ENCODE measurements at places on chromosomes 4 and X. TPM values are rescaled to one million over a fixed set of nuclear protein-coding genes. Genes with fewer than 3 reads are reported as not detected.

The DSPP gene
- total RNA-seq = not detected

The TMEM31 gene
- not detected for total RNA-seq

The HERC6 gene
- 12.3 TPM for total RNA-seq

The RHOH gene
- total RNA-seq = 7.9 TPM

The HOPX gene
- 27.6 TPM for total RNA-seq

The DYNLT3 gene
- 65.8 TPM for total RNA-seq

The USP26 gene
- total RNA-seq = not detected

DNA sequence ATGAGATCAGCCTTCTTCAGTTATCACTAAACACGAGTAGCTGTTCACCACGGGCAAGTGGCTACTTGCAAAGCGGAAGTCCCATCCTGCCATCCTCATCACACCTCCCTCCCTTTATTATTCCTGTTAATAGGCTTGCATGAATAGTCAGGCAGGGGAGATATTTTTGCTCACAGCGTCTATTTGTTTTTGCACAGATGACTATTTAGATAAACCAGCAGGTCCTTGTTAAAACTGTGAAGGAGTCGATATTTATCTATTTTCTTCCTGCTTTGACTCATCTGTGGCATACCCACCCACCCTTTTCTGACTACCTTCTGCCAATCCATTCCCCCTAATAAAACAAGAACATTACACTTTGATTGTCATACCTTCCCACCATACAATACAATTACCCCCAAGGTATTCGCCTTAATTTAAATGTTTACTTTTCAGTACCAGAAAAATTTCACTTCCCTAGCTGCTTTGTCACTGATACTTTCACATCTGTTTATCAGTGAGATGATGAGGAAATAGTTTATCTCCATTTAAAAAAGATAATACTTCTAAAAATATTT, 96.6 kb upstream of the BANK1 start:
- DNase-seq = no peak

- no peak for DNase-seq
Measured at GRCh38 chr4:66572949-66573348, 902.7 kb upstream of the EPHA5 start.

DNA sequence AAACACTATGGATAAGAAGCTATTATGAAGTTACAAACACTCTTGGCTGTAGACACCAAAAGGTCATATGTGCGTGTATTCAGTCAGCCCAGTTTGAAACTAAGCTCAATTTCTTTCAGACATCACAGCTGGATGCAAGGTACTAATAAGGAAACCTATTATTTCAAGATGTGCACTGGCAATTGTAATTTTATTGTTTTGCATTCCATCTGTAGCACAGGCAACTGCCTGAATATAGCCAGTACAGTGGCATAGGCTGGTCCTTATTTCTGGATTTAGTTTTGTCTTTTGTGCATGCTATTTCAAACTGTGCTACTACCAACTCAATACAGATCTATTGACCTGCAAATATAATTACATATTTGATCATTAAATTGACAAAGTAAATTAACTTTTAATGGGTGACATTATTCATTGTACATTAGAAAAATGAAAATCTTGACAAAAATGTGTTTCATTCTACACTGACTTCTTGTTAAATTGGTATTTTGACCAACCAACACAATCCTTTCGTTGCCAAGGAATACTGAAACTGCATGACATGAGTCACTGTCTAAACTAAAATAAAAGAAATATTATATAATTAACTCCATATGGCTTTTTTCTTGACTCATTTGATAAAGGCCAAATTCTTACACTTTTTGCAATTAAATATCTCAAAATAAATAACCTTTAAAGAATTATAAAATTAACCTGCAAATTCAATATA, 594.3 kb upstream of the ADGRL3 start:
- DNase-seq = no peak

DNA sequence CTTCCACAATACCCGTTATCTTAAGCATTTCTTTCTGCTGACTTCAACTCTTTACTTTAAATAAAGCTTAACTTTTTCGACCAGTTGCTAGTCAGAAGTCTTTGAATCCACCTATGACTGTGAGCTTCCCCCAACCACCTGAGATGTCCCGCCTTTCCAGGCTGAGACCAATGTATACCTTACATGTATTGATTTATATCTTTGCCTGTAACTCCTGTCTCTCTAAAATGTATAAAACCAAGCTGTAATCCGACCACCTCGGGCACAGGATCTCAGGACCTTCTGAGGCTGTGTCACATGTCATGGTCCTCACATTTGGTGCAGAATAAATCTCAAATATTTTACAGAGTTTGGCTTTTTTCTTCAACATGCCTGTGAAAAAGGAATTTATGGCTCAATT, 2.9 kb upstream of the TMEM164 start:
- no peak for DNase-seq

- peak; percentile 79 for DNase-seq
Measured at GRCh38 chr4:71833232-71833900, 49.5 kb upstream of the GC start.

GRCh38 chr4:14115106-14115505, 487.6 kb upstream of the BOD1L1 start:
- DNase-seq = no peak

DNA sequence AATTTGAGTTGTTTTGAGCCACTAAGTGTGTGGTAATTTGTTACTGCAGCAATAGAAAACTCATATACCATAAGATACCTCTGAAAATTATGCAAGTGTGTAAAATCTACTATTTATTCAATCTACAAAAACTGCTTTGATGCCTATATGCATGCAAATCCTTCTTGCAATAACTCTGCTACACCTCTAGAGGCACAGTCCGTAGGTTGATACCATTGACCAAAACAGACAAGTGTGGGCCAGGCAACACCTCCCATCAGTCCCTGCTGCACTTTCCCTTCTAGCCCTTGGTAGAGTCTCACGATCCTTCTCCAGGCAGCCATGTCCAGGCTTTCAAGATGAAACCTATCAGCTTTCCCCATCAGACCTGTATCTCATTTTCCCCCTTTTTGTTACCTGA, 48.8 kb upstream of the FAM9A start:
- no peak for DNase-seq

GRCh38 chr4:77354550-77354949, 197.5 kb downstream of the CCNG2 start:
- no peak for DNase-seq

- DNase-seq = no peak
Measured at GRCh38 chrX:40504801-40505605, 75.8 kb upstream of the ATP6AP2 start.

DNA sequence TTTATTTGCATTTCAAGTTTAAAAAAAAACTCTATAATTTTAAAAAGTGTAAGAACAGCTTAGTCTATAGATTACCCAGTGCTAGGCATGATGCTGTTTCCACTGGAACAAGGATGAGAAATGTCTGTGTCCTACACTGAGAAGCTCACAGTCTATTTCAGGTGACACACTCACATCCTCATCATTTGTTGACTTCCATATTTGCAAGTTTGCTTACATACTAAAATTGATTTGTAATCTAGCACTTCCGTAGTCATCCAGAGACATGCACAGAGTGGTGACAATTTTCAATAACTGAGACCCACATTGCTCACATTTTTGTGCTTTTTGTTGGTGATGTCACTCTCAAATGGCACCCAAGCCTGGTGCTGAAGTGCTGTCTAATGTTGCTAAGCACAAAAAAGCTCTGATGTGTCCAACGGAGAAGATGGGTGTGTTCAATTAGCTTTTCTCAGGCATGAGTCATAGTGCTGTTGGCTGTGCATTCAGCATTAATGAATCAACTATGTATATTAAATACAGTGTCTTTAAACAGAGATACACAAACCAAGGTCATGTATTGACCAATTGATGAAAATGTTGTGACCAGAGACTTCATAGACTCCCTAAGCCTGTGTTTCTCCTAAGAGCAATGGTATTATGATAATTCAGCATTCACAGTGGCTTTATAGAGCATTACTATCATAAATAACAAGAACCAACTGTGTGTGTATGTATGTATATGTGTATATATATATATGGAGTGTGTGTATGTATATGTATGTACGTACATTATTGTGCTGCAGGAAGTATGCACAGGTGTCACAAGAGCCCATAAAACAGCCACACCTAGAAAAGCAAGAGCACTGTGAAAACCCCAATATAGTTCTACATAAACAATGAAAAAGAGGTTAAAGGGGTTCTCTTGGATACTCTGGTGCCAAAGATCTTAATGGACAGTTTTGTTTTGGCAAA, 31.2 kb upstream of the VCX3B start:
- no peak for DNase-seq

- DNase-seq = peak; percentile 62
Measured at GRCh38 chrX:129772796-129773431, 6.8 kb upstream of the SASH3 start.

GRCh38 chr4:39713691-39714090, 15.8 kb downstream of the UBE2K start:
- no peak for DNase-seq
